GM06990 (cell line): ENCODE measurements at places on chromosomes 11 and 22.

- DNase-seq: no peak
Observed at GRCh38 chr22:48632646-48633246, 1194.9 kb downstream of the BRD1 start.

GRCh38 chr11:93236741-93237675 lies 39.2 kb upstream of the SLC36A4 start:
- no peak for DNase-seq

- no peak for DNase-seq
Observed at GRCh38 chr11:62560566-62561103, 13.1 kb downstream of the EEF1G start.

DNA sequence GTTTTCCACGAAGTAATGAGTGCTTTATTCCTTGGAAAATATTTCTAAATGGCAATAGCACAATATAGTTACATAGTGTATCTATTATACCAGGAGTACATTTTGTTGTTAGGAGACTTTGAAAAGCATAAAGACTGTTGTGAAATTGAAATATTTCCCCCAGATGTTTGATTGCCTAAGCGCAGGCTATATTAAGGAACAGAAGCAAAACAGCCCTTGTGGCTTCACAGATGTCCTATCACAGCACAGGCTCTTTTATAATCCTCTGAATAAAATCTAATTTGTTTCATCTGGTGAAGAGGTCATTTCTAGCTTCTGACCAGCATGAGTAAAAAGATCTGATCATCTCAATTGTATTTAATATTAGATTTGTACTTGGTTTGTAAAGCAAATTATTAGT lies 48.2 kb downstream of the BSX start:
- DNase-seq: no peak

DNA sequence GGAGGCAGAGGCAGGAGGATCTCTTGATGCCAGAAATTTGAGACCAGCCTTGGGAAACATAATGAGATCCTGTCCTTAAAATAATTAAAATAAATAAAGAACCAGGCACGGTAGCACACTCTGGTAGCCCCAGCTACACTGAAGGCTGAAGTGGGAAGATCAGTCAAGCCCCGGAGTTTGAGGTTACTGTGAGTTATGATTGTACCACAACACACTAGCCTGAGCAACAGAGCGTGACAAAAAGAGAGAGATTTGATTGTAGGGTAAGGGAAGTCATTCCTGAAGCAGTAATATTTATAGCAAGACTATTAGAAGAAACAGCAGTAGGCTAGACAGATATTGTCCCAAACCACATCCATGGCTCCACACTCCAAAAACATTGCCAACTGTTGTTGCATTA lies 1408.4 kb upstream of the TENM4 start:
- peak; percentile 22 for DNase-seq

DNA sequence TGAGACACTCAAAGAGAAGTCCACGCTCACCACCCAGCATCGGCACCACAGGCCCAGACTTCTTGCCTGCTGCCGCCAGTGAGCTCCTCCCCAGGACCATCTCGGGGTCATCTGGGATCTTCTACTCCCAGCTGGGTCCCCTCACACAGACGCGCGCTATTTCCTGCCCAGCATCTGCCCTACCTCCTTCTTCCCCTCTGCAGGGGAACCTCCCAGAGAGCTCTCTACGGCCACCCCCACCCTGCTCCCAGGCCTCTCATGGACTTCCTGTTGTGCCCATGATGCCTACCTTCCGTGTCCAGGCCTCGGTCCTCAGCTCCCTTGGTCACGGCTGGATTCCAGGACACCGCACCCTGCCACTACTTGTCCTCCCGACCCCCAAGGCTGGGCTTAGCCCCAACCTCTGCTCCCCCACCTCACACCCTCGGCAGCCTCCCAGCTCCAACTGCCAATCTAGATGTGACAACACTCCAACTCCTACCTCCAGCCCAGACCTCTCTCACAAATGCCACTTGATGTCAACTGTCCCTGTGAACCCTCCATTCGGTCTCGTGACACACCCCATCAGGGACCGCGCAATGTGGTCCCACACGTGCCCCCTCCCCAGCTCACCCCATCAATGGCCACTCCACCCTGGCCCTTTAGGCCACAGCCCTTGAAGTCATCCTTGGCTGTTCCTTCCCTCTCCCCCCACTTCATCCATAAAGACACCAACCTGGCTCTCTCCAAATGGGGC lies 45.3 kb downstream of the SGSM3 start:
- DNase-seq: peak; percentile 57

DNA sequence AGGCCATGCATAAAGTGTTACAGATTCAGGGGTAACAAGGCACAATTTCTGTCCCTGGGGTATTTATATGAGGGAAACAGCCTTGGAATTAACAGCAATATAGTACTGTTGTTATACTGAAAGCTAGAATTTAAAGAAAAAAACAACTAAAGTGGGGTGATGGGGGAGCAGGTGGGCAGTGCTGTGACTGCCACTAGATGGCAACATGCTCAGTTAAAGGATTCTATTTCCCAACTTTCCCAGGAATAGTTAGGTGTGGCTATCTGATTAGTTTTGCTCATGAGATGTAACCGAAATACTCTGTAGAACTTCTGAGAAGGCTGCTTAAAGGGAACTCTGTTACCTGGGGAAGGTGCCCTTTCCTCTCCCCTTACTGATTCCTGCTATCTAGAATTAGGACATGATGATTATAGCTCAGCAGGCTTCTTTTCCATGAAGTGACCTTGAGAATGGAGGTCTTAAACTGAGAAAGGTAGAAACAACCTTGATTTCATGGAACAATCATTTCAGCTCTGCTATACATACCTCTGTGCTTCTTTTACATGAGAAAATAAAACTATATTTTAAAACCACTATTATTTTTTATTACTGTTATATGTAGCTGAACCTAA lies 102.6 kb downstream of the RELT start:
- DNase-seq: no peak

- DNase-seq: no peak
Observed at GRCh38 chr22:30008401-30008800, 71.9 kb upstream of the HORMAD2 start.

GRCh38 chr11:35748644-35749043 lies 86.1 kb downstream of the TRIM44 start:
- DNase-seq: no peak

- no peak for DNase-seq
Observed at GRCh38 chr22:29302681-29303465, 3.6 kb upstream of the GAS2L1 start.

DNA sequence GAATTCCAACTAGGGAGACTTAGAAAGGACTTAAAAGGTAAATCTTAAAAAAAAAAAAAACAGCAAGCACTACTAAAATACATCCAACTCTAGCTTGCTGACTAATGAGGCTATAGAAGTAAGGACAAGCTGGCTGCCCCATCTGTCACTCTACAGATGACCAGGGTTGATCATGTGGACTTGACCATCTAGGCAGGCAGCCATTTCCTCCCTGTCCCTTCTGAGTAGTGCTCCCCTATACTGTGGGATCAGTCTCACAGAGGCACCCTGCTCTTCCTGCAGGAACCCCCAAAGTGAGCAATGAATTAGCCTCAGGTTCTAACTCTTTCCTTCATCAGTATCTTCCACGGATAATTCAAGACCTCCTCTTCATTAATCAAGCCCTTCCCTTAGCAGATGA lies 12.3 kb downstream of the SLC1A2 start:
- no peak for DNase-seq

- no peak for DNase-seq
Observed at GRCh38 chr11:126193038-126193478, 18.4 kb downstream of the RPUSD4 start.

DNA sequence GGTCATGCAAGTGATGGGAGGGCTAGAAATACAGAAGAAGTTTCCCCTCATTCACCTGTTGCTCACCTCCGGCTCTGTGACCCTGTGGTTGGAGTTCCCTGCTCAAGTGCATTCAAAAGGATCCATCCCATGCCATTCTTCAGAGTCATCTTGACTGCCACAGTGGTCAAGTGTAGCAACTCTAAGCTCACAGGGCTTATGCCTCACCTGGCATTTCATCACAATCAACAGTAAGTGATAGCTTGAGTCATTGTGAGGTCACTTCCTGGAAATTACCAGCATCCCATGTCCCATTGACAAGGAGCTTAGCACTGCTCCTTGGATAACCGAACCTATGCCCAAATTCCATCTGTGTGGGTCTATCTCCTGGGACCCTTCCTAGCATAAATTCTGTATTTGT lies 55.6 kb downstream of the OR4C45 start:
- no peak for DNase-seq

DNA sequence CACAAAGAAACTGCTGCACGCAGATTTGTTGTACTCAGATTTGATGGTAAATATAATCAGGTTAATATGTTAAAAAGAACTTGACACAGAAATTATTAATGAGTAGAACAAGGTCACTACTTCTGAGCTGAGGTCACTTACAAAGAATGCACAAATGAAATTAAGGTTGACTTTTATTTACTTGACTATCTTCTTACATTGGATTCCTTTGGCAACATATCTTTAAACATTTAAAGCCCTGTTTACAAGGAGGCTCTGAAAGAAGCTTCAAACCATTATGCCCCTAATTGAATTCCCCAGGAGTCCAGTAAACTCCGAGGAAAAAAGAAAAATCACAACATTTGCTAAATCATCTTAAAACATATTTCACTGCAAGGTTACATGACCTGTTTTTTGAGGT lies 245.5 kb downstream of the SOX6 start:
- DNase-seq: no peak

GRCh38 chr22:49956418-49956770 lies 4.2 kb upstream of the PIM3 start:
- no peak for DNase-seq

DNA sequence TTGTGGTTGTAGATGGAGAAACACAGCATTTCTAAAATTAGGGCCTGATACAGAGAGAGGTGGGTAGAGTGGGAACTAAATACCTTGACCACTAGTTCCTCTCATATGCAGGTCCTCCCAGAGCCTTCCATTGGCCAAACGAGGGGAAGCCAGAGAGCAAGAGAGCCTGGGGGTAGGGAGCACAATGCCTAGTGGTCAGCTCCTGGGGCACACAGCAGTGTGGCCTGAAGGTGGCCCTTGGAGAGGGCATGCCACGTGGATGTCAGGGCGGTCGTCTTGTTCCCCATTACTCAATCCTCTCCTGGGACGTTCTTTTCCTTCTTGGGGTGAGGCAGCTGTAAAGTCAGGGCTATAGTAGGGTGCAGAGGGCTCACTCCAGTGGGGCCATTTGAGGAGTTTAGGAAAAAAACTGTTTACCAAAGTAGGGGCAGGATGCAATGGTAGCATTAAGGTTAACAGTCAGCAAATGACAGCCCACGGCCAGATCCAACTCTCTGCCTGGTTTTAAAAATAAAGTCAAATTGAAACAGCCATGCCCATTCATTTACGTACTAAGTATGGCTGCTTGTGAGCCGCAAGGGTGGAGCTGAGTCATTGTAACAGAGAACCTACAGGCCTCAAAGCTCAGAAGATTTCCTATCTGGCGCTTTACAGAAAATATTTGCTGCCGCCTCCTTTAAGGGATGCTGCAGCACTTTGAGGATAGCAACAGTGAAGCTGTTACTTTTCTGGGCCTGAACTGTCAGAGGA lies 7.6 kb downstream of the MYO18B start:
- peak; percentile 39 for DNase-seq
